ENCODE measurements at places on chromosomes 2 and 18.

DNA sequence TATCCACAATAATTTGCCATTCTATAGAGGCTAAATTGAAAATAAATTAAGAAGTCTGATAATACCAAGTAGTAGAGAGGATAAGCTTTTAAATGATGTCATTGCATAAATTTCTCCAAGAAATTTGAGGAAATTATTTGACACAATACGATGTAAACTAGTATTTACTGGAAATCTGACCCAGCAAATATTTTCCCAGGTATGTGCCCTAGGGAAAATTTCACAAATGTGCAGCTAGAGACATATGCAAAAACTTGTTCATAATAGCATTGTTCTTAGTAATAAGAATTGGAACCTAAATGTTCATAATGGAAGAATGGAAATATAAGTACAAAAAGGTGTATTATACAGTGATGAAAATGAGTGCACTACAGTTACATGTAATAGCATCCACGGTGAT, 888.8 kb upstream of the SOX11 start:
- no peak for DNase-seq

- no peak for DNase-seq
These were observed 191.4 kb downstream of the MBD2 start for GRCh38 chr18:54033052-54033451.

- DNase-seq: no peak
These were observed 218.2 kb downstream of the RAD51AP2 start for GRCh38 chr2:17299891-17300540.

DNA sequence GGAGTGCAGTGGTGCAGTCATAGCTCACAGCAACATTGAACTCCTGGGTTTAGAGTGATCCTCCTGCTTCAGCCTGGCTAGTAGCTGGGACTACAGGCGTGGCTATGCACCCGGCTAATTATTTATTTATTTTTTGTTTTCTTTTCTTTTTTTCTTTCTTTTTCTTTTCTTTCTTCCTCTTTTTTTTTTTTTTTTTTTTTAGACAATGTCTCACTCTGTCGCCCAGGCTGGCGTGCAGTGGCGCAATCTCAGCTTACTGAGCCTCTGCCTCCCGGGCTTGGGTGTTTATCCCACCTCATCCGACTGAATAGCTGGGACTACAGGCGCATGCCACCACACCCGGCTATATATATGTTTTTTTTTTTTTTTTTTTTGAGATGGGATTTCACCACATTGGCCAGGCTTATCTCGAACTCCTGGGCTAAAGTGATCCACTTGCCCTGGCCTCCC, 1.4 kb upstream of the ANXA4 start:
- no peak for DNase-seq

DNA sequence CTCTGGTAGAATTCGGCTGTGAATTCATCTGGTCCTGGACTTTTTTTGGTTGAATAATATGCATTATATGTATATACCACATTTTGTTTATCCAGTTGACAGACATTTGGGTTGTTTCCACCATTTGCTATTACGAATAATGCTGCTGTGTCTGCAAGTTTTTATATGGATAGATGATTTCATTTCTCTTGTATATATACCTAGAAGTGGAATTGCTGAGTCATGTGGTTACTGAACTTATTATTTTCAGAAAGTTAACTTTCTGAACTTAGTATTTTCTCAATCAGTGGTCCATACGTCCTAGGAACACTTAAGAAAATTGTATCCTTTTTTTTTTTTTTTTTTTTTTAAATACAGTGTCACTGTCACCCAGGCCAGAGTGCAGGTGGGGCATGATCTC, 63.3 kb downstream of the RIF1 start:
- DNase-seq: no peak

- no peak for DNase-seq
These were observed 49.5 kb upstream of the MBP start for GRCh38 chr18:77181950-77182707.

DNA sequence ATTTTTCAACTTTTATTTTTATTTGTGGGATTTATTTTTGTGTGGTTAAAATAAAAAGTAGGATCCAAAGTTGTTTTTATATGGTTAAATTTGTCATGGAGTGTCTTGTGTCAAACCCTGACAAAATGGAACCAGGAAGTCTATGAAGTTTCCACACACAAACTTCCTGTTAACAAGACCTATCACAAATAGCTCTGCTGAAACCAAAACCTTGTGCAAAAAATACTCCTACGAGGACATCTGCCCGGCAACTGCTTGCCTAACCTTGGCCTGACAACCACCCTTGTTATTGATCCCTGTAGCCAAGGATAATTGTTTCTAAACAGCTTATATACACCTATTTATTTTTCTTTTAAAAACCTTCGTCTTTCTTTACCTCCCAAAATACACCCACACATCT, 389.6 kb downstream of the TRIB2 start:
- DNase-seq: no peak

DNA sequence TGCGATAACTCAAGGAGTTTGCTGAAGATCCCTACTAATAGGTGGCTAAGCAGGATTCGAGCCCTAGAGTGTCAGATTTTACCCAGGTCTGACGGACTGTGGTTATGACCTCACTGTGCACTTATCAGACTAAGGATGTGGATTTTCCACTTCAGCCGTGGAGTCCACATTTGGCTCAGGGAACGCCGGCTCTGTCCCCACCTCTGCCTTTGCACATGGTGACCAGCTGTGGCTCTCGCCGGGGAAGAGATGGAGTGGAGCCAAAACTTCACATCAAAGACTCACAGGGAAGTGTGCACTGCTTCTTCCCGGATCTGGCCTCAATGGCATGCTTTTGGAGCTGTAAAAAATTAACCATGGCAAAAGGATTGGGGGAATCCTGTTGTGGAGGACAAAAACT, 249.3 kb upstream of the APCDD1 start:
- peak; percentile 43 for DNase-seq

GRCh38 chr2:156867201-156867600, 390.3 kb upstream of the GALNT5 start:
- DNase-seq: no peak

GRCh38 chr2:6352906-6353515, 512.7 kb downstream of the CMPK2 start:
- DNase-seq: no peak

- no peak for DNase-seq
These were observed 67.5 kb downstream of the MYO1B start for GRCh38 chr2:191312662-191313061.

- DNase-seq: no peak
These were observed 440.5 kb upstream of the SMIM21 start for GRCh38 chr18:75868031-75868430.

GRCh38 chr18:70985948-70986347, 697.1 kb downstream of the SOCS6 start:
- DNase-seq: no peak

DNA sequence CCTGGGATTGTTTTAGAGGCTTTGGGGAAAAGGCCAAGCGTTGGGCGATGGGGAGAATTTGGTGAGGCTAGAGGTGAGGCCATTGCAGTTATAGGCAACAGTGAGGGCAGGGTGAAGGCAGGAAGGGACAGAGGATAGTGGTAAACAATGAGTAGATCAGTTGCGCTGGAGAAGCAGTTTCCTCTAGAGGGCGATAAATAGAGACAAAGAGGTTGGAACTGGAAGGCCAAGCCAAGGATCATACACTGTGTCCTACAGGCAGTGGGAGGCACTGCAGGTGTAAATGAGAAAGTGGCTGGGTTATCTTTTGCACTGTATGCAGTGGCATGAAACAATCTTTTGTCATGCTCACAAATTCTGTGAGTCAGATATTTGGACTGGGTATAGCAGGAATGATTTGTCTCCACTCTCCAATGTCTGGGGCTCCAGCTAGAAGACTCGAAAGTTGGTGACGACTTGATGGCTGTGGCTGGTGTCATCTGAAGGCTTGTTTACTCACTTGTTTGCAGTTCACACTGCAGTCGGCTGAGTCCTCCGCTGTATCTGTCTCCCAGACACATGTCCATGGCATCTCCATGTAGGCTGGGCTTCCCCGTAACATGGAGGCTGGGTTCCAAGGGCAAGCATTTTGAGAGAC, 82.1 kb downstream of the TNP1 start:
- no peak for DNase-seq

- DNase-seq: no peak
These were observed 118.2 kb downstream of the SPTBN1 start for GRCh38 chr2:54574107-54574859.

DNA sequence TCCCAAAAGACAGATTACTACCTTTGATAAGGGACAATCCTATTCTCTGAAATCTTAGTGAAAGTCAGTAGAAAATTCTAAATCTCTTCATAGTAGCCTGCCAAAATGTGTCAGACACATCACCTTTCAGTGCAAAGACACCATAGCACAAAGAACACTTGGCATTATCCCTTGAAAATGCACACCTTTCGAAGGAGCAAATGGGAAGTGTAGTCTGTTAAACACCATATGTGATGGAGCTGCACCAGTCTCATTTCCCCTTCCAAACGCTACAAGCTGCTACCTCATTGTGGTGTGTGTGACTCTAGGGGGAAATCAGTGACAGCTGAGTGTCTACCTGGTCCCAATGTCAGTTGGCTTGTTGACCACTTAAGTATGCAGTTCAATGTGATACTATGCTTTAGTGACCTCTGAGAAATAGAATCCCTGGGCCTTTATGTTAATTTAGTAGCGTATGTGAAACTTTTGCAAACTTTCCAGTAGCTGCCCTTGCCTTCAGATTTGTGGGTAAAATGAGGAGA, 551.7 kb downstream of the ARHGAP15 start:
- no peak for DNase-seq

DNA sequence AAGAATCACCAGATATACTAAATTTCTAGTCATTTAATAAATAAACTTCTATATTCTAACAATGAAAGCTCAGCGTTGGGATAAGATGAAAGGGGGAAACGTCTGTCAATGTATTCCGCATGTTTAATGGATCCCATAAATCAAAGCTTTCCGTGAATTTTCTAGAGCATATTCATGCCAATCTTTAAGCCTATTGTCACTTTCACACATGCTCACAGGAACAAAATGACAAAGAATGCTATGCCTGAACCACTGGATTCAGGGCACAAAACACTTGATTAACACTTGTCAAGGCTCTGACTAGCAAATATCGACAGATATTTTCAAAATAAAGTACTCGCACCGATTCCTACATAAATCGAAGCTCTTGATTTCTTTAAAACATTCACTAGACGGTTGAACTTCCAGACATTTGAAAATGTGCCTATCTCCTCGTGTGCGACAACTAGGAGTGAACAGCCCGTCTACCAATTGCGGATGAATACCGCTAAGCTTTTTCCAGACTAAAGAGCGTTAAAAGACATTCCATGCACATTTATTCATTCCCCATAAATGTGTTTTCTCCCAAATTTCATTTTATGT, 1.8 kb downstream of the TLK1 start:
- no peak for DNase-seq

- no peak for DNase-seq
These were observed 321.0 kb upstream of the HS6ST1 start for GRCh38 chr2:128639693-128640092.

- no peak for DNase-seq
These were observed 42.7 kb downstream of the FHOD3 start for GRCh38 chr18:36340246-36340645.

DNA sequence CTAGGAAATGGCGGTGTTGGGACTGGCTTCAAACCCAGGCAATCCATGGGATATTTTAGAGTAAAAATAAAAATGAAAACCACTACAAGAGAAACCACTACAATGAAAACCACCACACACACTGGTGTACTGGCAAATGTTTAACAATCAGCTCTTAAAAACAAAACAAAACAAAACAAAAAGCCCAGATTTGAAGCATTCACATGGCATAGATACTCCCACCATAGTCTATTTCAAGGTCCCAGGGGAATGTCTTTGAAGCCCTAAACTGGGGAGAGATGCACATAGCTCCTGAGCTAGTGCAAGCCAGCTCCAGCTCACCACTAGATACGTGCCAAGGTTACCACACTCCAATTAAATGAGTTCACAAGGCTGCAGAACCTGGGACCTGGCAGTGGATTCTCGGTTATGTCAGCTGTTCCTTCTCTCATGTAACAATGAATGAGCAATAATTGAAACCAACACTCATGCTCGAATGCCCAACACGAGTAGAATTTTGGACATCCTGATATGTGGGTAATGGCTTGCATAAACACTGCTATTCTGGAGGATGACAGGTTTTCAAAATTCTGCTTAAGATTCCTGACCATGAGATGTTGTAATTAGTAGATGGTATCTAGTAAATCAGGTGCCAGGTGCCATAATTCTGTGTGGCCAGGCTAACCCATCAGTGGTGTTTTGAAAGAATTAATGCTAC, 102.2 kb downstream of the OSBPL6 start:
- no peak for DNase-seq

- DNase-seq: no peak
These were observed 150.4 kb downstream of the IRS1 start for GRCh38 chr2:226649201-226649600.

DNA sequence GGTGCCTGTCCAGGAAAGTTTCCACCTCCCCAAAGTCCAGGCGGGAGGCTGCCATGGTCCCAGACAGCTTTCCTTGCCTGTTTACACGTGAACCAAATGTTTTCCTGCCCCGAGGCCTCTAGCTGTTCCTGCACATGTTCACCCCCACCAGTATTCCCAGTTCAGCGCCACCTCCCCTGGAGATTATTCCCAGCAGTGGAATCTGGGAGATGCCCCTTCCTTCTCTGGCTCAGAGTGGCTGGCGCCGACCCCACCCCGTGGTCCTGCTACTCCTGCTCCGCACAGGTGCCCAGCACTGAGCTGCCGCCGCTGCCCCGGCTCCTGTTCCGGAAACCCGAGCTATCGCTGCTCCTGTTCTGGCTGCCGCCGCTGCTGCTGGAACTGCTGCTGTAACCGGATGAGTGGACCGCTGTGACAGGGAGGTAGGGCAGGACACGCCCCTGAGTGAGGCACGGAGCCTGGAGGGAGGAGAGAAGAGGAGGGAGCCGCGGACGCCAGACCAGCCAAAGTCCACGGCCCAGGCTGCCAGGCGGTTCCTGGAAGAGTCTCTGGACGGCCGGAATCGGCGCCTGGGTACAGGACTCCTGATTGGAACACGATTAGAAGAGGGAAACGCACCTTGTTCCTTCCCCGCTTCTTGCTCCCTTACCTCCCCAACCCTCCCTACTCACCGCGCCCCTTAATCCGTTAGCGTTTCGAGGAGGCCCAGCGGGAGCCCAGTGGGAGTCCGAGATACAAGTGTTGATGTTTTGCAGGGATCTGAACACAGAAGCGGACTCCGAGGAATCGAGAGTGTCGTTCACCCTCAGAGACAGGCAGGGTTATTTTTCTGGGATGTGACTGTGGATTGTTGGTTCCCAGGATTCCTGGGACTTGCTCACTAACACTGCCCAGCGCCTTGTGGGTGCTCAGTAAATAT, at the start of gene PDE11A:
PDE11A (minus strand) TSS at position 395 of the 919 bp plus-strand sequence; CDS start at position 55, 340 bp downstream.
- peak; percentile 40 for DNase-seq

DNA sequence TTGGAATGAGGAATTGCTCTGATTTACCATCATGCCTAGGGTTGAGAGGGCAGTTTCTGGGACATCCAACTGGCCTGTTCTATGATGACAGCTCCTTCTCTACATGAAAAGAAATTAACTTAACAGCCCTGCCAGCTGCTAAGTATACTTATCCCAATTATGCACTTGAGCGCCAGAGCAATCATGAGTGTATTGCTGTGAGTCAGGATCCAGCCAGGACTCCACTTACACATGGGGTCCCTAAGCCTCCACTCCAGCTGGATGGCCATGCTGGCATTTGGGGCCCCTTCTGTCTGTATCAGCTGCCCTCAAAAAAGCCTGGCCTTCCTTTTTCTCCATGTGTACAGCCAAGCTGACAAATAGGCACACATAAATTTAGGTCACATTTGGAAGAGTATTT, 481.9 kb downstream of the TMX3 start:
- DNase-seq: no peak

GRCh38 chr2:217399291-217399690, 539.4 kb upstream of the TNP1 start:
- DNase-seq: no peak

Measured in brain (organoid and tissue), 16 donors.